NCI-H69 (cell line): ENCODE measurements at places on chromosomes 1 and 21.
A peak's percentile ranks its signal among the peaks of the same experiment; 100 is the strongest.

- DNase-seq = no peak
Measured at GRCh38 chr1:17816511-17816910, 61.4 kb downstream of the ACTL8 start.

GRCh38 chr1:153937331-153937730 lies 9.2 kb downstream of the DENND4B start:
- DNase-seq = no peak

DNA sequence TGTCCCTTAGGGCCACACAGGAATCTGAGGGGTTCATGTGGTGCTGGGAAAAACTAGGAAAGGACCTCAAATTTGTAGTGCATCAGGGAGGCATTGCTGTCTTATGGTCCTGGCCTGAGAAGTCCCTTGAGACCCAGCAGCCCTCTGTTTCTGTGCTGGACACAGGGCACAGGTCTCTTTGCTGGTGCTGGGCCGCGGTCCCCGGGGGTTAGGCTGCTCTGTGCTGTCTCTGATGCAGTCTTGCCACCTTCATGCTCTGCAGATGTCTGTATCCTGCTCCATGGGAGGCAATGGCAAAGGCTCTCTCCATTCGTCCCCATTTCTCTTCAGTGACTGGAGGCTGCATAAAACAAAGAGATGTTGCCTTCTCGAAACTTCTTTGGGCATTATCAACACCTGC lies 13.0 kb downstream of the EDARADD start:
- DNase-seq = no peak

GRCh38 chr1:40825435-40825788 lies 36.8 kb downstream of the CITED4 start:
- peak; percentile 45 for DNase-seq

DNA sequence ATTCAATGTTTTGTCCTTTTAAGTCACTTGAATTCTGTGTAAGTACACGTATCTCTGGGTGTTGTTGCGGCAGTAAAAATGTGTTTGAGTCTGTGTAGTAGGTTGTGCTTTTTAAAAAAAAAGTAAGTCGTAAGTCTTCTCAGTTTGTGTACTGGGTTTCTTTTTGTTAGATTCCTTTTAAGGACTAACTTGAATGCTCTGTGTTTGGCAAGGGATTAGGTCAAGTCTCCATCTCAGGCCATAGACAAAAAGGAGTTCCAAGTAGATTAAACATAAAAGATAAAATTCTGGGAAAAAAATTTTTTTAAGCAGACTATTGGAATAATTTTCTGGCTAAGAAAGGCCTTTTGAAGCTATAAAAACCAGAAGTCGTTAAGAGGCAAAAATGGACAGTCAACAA lies 113.1 kb downstream of the ATP5PO start:
- no peak for DNase-seq

- no peak for DNase-seq
Measured at GRCh38 chr1:71074681-71075080, 6.2 kb downstream of the ZRANB2 start.

- DNase-seq = no peak
Measured at GRCh38 chr21:40351006-40351405, 483.8 kb downstream of the PCP4 start.
